ENCODE measurements at places on chromosomes 13 and 19.
A peak's percentile ranks its signal among the peaks of the same experiment; 100 is the strongest.

DNA sequence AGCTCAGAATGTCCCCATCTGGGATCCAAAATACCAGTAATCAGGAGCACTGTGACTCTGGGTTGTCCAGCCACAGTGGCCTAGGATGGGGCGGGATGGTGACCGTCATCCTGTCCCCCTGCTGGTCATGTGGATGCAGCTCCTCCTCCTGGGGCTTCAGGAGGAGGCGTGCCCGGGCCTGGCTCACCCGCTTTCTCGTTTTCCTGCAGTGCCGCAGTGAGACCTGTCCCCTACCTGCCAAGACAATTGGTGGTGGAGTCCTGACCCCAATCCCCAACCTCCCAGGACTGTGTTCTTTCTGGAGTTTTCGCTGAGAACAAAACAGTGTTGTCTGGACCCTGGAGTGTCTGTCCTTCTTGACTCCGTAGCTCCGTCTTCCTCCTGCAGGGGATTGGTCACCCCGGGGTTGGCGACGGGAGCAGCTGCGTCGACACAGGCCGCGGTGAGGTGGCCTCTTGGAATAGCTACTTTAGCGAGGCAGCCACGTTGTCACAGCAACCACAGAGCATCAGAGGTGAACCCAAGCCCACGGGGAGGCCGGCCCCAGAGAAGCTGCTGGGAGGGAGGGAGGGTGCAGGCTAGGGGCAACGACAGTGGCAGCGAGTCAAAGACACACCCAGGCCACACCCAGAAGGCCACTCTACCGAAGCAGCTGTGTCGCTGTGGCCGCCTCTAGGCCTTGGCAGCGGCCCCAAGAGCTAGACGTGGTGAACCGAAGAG lies 10.2 kb upstream of the EMC10 start:
- peak; percentile 82 for DNase-seq

DNA sequence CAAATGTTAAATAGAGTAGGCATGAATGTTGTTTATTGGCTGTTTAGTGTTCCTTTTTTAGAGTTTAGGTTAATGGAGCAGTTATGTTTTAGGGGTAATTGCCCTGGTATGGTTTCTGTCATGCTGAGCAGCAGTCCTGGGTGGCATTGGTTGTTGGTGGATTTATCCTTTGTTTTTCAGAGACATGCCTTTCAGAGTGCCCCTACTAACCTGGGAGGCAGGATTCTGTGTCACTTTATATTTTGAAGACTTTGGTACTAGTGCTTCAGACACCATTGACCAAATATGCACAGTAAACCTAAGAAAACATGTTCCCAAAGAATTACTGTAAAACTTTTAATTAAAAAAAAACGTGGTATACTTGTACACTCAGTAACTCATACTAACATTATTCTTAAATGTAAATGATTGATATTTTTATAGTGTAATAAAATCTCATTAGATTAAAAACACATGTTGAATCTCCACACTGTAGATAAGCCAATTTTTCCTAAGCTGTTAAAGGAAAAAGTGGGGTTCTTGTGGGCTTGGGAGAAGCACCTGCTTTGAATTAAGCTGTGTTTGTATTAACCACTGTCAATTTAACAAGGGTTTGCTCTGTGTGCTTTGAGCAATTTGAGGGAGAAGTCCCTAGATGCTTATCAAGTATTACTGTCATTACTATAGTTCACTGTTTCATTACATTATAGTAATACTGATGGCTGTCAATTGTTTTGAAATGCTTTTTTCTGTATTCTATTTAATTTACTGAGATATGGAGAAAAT lies 133.2 kb downstream of the LMO7 start:
- no peak for DNase-seq

DNA sequence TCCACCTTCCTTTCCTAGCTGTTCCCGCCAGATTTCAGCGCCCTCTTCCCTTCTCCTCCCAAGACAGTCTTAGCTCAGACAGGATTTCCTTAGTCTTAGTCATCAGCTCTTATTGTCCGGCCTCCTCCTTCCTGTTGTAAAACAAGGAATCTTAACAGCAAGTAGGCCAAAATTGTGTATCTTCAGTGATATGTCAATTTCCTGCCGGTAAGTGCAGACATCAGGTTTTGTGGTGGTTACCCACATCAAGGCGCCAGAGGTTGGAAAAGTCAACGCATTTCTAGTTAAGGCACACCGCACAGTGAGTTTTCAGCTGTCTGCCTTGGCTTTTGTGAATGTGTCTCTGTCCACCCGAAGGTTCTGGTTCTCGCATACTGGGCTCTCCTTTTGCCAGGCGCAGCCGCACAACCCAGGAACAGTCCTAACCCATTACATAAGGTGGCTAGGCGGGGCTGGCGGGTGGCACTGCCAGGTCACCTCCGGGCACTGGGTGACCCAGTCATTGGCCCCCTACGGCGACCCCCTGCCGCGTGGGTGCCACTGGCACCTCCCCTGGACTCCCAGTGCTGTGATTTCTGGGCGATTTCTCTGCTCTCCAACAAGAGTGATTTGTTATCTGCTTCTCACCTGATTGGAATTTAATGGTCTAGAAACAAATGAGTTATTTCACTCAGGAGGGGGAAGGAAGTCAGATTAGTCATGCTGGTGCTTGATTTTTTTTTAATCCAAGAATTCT lies 12.9 kb downstream of the COL4A2 start:
- no peak for DNase-seq

GRCh38 chr19:52535771-52536447 lies 8.4 kb downstream of the ZNF808 start:
- peak; percentile 97 for DNase-seq

DNA sequence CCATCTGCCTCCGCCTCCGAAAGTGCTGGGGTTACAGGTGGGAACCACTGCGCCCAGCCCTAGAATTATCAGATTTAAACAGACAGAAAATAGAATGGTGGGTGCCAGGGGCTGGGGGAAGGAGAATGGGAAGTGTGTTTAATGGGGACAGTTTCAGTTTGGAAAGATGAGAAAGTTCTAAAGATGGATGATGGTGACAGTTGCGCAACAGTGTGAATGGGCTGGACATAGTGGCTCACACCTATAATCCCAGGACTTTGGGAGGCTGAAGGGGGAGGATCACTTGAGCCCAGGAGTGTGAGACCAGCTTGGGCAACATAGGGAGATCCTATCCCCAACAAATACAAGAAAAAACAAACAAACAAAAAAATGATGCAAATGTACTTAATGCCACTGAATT lies 15.9 kb downstream of the KANK2 start:
- no peak for DNase-seq

GRCh38 chr13:35978607-35979316 lies 152.4 kb downstream of the DCLK1 start:
- DNase-seq: peak; percentile 27

GRCh38 chr13:28282451-28282850 lies 144.1 kb downstream of the PAN3 start:
- no peak for DNase-seq

DNA sequence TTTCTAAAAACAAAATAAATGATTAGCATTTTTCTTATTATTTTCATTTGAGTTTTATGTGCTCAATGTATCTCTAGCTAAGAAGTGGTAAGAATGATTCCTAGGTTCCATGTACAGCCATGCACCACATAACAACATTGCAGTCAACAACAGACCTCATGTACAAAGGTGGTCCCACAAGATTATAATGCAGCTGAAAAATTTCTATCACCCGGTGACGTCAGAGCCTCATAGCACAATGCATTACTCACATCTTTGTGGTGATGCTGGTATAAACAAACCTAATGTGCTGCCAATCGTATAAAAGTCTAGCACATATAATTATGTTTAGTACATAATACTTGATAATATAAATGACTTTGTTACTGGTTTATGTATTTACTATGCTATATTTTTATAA lies 120.5 kb downstream of the SLC7A1 start:
- DNase-seq: no peak

DNA sequence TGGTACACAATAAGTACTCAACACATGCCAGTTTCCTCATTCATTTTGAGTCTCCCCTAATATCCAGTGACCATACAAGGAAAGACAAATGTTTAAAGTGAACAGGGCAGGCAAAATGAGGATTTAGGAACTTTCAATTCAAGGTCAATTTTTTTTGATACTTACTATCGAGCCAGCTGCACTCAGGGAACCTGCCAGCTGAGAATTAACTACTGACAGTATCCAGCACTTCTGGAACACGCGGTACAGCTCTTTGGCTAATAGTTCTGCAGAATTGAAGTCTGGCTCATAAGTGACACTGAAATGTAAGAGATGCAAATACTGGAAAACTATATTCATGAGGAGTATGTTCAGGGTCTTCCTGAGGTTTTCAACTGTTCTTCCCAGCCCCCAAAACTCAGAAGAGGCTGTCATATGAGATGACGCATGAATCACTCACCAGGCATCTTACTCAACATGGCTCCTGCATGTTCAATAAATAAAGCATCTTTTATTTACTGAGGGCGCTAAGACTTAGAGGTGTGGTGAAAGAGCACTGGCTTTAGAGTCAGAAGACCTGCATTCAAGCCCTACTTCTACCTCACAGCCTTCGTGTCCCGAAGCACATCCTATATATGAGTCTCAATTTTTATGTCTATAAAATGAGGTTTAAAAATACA lies 25.6 kb downstream of the RUBCNL start:
- no peak for DNase-seq

DNA sequence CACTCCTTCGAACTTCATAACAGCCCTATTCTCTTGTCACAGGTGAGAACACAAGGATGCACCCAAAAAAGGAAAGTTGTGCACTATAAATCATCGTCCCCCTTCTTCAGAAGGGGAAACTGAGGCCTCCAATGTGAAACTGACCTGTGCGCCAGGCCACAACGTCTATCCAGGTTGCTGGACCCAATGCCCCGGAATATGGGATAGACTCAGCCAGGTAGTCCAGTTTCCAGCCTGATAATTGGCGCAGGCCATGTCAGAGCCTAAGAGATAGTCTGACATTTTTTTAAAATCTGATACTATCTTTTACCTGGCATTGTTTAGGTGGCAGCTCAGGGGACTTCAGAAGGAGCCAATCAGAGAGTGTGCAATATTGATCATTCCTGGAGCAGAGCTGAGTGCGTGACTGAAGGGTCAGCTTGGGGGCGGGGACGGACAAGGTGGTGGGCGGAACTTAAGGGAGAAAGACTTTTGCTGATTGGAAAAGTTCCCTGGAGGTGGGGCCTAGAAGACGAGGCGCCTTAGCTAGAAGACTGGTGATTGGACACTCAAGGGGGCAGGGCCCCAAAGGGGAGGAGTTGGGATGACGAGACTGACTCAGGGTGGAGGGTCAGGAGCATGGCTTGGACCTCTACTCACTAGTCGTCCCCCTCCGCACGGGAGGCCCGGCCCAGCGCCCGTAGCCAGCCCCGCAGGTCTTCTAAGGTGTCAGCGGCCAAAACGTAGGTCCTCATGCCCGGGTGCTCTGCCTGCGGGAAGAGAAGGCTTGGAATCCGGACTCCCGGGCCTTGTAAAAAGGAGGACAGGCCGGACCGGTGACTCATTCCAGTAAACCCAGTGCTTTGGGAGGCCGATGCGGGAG lies 8.5 kb downstream of the PLEKHA4 start:
- peak; percentile 82 for DNase-seq

DNA sequence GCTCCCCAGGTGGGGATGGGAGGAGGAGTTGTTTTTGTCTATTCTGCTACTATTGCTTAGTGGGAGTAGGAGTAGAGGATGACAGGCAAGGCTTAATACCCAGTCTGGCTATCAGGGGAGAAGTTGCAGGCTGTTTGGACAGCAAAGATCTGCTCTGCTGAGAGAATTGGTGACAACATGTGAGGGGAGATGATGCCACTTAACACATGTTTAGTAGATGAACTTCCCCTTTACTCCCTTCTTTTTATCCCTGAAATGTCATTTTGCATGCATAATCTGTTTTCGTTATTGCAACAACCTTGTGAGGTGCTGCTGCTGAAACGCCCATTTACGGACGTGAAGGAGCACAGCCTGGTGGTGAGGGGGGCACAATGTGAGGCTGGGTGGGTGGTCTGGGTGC lies 3.0 kb upstream of the CYP4F12 start:
- no peak for DNase-seq

GRCh38 chr19:12092956-12093355 lies 28.4 kb downstream of the ZNF844 start:
- no peak for DNase-seq

DNA sequence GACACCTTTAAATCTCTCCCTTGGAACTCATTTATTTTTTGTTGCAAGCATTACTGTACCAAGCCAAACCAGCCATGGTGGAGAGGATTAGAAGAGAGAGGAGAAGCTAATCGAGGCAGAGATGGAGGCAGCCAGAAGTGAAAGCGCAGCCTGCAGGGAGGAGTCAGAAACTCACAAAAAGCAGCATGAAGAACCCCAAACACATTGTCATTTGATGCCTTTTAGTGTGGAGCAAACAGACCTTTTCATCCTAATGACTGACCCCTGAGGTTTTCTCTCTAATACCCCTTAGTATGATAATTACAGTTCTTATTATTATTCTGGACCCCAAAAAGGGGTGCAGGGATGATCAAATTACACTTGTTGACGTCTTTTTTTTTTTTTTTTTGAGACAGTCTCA lies 62.5 kb downstream of the TNFRSF19 start:
- DNase-seq: no peak

GRCh38 chr13:63684822-63685221 lies 2269.2 kb upstream of the PCDH20 start:
- no peak for DNase-seq

DNA sequence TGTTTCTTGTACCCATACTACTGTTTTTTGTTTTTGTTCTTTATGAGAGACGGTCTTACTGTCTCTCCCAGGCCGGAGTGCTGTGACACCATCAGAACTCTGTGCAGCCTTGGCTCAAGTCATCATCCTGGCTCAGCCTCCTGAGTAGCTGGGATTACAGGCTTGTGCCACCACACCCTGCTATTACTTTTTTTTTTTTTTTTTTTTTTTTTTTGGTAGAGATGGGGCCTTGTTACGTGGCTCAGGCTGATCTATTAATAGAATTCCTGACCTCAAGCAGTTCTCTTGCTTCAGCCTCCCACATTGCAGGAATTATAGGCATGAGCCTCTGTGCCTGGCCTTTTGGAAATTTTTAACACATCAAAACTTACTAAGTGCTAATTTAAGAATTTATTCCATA lies 2.9 kb upstream of the ZNF304 start:
- DNase-seq: no peak

DNA sequence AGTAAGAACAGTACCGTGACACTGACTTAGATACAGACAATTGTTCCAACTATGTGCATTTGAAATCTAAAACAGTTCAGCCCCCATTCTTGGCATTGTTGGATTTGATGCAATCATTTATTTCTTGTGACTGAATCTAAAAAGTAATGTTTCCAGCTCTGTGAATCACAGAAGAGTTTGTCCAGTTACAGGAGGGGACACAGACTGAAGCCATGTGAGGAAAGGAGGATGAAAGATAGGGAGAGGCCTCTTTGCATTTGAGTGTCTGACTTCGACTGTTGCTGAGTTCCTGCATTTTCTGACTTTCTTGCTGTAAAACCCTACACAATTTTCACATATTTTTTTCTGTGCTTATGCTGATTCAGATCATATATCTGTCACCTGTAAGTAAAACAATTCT lies 179.3 kb upstream of the PCDH17 start:
- DNase-seq: no peak

DNA sequence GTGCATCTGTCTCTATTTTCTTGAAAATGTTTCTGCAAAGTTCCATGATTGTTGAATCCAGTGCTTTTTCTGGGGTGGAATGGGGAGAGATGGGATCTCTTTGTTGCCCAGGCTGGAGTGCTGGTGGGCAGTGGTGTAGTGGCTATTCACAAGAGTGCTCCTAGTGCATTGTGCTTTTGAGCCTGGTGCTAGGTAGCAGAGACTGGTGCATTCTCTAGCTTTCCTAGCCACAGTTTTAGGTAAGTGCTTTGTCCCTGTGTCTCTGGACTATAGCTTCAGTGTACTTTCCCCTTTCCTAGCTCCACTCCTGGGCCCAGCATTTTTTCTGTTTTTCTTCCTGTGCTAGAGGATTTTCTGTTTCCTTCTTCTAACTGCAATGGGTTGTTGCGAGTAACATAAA lies 825.6 kb downstream of the SLITRK6 start:
- DNase-seq: no peak
